ENCODE measurements at places on chromosomes 12 and 14. TPM values are rescaled to one million over a fixed set of nuclear protein-coding genes. Genes with fewer than 3 reads are reported as not detected.

Gene PLD4
- polyA plus RNA-seq = 91.2 TPM

Gene PSMB11
- polyA plus RNA-seq = not detected

Gene CAPRIN2
- polyA plus RNA-seq = 24.5 TPM

Gene SLC38A6
- 6.2 TPM for polyA plus RNA-seq

Gene SMCO2
- not detected for polyA plus RNA-seq

Gene SELPLG
- polyA plus RNA-seq = 4.7 TPM

Gene JKAMP
- polyA plus RNA-seq = 31.6 TPM

Measured in B cell (primary cell).